ENCODE measurements at places on chromosomes 7 and 10.
A peak's percentile ranks its signal among the peaks of the same experiment; 100 is the strongest.

GRCh38 chr10:63030536-63030935 is 102.6 kb upstream of the NRBF2 start:
- no peaks in the 10 kb centered on the region for H3K27me3 ChIP-seq
- H3K36me3 ChIP-seq: no peaks in the 10 kb centered on the region
- H3K4me3 ChIP-seq: no peak overlapping the region
- no peak overlapping the region for H3K27ac ChIP-seq
- H3K4me1 ChIP-seq: no peaks in the 10 kb centered on the region
- DNase-seq: no peak

DNA sequence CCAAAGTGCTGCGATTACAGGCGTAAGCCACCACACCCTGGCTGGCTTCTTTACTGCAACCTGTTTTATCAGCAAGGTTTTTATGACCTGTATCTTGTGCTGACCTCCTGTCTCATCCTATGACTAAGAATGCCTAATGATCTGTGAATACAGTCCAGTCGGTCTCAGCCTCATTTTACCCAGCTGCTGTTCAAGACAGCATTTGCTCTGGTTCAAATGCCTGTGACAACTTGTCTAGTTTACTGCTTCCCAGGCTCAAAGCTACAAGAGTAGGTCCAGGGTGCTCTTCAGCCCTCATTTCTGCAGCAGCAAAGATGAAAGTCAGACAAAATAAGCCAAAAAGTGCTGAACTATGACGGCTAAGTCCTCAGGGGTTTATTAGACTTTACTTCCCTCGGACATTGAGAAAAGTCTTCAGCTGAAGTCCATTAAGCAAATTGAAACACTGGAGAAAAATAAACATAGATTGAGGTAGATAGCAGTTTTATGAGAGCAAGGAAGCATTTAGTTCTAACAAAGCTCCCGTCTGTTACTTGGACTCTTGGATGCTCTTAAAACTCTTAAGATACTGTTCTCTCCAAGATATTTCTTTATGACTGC is 12.5 kb upstream of the LYZL1 start:
- no peaks in the 10 kb centered on the region for H3K4me1 ChIP-seq
- DNase-seq: no peak
- H3K36me3 ChIP-seq: no peaks in the 10 kb centered on the region
- H3K27ac ChIP-seq: no peak overlapping the region

DNA sequence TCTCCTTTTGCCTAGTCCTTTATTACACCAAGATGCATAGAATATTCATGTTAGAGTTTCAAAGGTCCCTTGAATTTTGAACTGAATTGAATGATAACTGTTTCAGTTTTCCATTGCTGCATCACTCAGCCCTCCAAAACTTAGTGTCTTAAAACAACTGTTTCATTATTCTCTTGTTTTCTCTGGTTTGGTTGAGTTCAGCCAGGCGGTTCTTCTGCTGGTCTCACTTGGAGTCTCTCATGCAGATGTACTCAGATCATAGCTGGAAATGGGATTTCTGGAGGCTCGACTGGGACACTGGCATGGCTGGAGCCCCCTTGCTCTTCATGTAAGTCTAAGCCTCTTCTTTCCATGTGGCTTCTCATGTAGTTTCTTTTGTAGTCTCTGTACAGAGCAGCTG is 107.2 kb upstream of the MKI67 start:
- H3K36me3 ChIP-seq: no peaks in the 10 kb centered on the region
- no peak overlapping the region for H3K27ac ChIP-seq
- peaks cover 4% of the 10 kb centered on the region for H3K27me3 ChIP-seq
- no peak overlapping the region for H3K4me3 ChIP-seq

GRCh38 chr10:98340261-98340939 is 72.4 kb upstream of the LOXL4 start:
- peaks cover 17% of the 10 kb centered on the region for H3K4me1 ChIP-seq
- no peaks in the 10 kb centered on the region for H3K36me3 ChIP-seq
- DNase-seq: no peak
- no peak overlapping the region for H3K27ac ChIP-seq
- H3K4me3 ChIP-seq: no peak overlapping the region
- no peaks in the 10 kb centered on the region for H3K27me3 ChIP-seq

GRCh38 chr7:12942609-12943008 is 255.2 kb downstream of the ARL4A start:
- no peaks in the 10 kb centered on the region for H3K36me3 ChIP-seq
- no peak overlapping the region for H3K27ac ChIP-seq
- no peaks in the 10 kb centered on the region for H3K4me1 ChIP-seq

GRCh38 chr10:75062506-75063299 is 48.8 kb upstream of the SAMD8 start:
- no peaks in the 10 kb centered on the region for H3K36me3 ChIP-seq
- no peak for DNase-seq
- H3K4me3 ChIP-seq: no peak overlapping the region
- H3K27ac ChIP-seq: no peak overlapping the region
- no peaks in the 10 kb centered on the region for H3K4me1 ChIP-seq
- no peaks in the 10 kb centered on the region for H3K27me3 ChIP-seq

- H3K27ac ChIP-seq: no peak overlapping the region
- no peaks in the 10 kb centered on the region for H3K27me3 ChIP-seq
- H3K4me1 ChIP-seq: no peaks in the 10 kb centered on the region
- H3K36me3 ChIP-seq: no peaks in the 10 kb centered on the region
- DNase-seq: no peak
Measured at GRCh38 chr7:99694201-99694911, 14.6 kb upstream of the CYP3A5 start.

GRCh38 chr10:108801775-108802517 is 1121.4 kb downstream of the XPNPEP1 start:
- no peaks in the 10 kb centered on the region for H3K27me3 ChIP-seq
- no peak overlapping the region for H3K4me3 ChIP-seq

DNA sequence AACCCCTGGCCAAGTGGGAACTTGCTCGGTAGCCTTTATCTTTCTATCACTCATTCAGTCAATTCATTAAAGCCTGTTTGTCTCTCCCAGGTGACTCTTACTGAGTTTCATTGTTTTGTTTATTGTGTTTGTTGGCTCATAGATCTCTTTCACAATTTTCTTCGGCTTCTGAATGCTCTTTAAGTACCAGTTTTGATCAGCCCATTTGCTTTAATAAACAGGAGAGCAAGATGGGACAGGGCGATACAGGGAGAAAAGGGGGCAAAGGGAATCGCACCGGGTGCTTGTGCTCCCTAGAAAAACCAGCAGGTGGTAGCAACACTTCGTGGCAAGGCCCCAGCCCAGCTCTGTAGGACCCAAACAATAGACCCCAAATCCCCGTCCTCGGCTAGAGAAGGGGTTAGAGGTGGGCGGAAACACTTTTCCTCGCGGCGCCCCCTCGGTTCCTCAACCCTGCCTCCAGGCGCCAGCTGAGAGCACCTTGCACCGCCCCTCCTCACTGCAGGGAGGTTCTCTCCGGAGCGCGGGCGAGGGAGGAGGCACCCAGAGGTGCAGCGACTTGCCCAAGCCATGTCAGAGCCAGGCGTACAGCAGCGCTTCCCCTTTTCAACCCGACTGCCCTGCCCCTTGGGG is 1.0 kb upstream of the EPHB6 start:
- no peaks in the 10 kb centered on the region for H3K4me1 ChIP-seq
- H3K27ac ChIP-seq: peak overlapping the region; percentile 63
- H3K36me3 ChIP-seq: no peaks in the 10 kb centered on the region

DNA sequence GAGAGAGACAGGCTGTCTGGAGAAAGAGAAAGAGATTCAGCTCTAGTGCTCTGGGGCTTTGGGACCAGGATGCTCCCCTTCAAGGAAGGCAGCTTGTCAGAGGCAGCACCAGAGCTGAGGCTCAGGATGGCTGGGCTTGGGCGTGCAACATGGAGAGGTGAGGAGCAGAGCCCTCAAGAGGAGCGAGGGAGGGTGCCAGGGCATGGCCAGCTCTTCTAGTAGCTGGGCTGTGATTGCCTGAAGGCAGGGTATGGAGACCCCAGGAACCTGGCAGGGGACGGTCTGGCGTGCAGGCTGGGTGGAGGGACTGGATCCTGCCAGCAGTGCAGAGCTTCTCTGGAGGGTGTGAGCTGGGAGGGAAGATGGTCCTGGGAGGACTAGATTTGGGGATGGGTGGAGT is 40.2 kb downstream of the ANTXRL start:
- H3K4me1 ChIP-seq: no peaks in the 10 kb centered on the region
- no peak overlapping the region for H3K4me3 ChIP-seq
- H3K36me3 ChIP-seq: no peaks in the 10 kb centered on the region
- no peak overlapping the region for H3K27ac ChIP-seq

- no peak overlapping the region for H3K27ac ChIP-seq
- no peaks in the 10 kb centered on the region for H3K36me3 ChIP-seq
- no peaks in the 10 kb centered on the region for H3K4me1 ChIP-seq
- no peak overlapping the region for H3K4me3 ChIP-seq
Measured at GRCh38 chr10:16746856-16747255, 70.4 kb downstream of the RSU1 start.

Measured in adrenal gland (tissue), 19 donors.